ENCODE measurements at places on chromosomes 7 and 10.

DNA sequence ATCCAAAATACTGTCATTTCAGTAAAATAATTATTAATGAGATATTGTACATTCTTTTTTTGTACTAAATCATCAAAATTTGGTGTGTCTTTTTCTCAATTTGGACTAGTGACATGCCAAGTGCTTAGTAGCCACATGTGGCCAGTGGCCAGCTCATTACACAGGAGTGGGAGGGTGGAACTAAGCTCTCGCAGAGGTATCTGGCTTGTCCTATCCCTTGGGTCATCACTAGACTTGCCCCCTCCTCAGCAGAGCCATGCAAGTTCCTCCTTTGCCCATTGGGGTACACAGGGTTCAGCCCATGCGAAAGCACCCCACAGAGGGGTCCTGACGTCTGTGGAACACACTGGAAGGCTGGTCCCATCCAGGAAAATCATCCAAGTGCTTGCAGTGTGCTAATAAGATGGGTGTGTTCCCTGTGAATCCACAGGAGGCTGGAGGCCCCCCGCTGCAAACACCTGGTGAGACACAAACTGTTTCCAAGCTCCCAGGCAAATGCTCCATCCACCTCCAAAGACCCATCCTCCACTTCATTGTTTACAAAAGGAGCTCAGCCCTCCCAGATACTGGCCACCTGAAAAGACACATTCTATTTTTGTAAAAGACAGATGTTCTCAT lies 1.3 kb downstream of the ARHGAP22 start:
- DNase-seq, result no peak

GRCh38 chr10:37975401-37975991 lies 951 bp downstream of the ZNF25 start:
- DNase-seq, result no peak

- no peak for DNase-seq
Measured at GRCh38 chr10:97321804-97322190, 2.7 kb downstream of the FRAT1 start.

GRCh38 chr7:106057962-106058927 lies 53.9 kb downstream of the SYPL1 start:
- no peak for DNase-seq

Data from heart left ventricle (tissue), 16 donors.